SK-MEL-5 (cell line): ENCODE measurements at places on chromosomes 11 and 22. TPM values are rescaled to one million over a fixed set of nuclear protein-coding genes. Genes with fewer than 3 reads are reported as not detected.

- no peak for DNase-seq
These were observed 102.7 kb upstream of the SEZ6L start for GRCh38 chr22:26066534-26066933.

DNA sequence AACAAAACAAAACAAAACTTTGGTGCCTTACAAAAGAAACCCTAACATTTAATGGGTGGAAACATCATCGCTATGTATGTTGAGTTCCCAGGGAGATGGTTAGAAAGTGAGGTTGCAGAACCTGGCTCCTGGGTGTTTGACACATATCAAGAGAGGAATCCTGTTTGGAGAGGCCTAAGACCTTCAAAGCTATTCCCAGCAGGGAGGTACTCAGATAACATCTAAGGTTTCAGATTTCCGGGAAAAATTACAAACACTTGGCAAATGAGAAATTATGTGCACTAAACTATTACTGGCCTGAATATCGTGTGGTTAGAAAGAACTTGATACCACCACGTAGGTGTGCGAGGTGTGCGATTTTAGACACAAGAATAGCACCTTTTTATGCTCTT, 18.5 kb downstream of the TRIM5 start:
- DNase-seq: no peak

DNA sequence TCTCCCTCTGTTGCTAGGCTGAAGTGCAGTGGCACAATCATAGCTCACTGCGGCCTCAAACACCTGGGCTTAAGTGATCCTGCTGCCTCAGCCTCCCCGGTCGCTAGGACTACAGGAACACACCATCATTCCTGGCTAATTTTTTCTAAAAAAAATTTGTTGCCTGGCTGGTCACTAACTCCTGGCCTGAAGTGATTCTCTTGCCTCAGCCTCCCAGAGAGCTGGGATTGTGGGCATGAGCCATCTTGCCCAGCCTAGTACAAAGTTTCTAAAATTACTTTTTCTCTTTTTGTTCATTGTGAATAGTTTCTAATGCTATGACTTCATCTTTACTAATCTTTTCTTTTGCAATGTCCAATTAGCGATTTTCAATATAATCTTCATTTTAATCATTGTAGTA, 12.5 kb downstream of the RBM7 start:
- DNase-seq: no peak

DNA sequence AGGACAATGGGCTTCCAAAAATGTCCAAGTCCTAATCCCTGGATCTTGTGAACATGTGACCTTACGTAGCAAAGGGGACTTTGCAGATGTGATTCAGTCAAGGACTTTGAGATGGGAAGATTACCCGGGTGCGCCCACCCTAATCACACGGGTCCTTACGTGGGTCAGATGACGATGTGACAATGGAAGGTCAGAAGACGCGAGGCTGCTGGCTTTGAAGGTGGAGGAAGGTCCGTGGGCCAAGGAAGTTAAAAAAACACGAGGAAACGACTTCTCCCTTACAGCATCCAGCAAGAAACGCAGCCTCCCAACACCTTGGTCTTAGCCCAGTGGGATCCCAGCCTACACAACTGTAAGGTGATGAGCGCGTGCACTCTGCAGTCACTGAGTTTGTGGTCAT, 860.1 kb downstream of the TBC1D22A start:
- no peak for DNase-seq

- DNase-seq: no peak
These were observed 57.8 kb downstream of the BRD1 start for GRCh38 chr22:49769691-49770546.

- DNase-seq: no peak
These were observed 181.5 kb upstream of the ZBED5 start for GRCh38 chr11:11039208-11039965.

Gene OR10AG1
- not detected in 2 replicates for total RNA-seq

Gene ADORA2A
- 1.2 and 2.5 TPM in 2 replicates for total RNA-seq
